SK-N-SH (cell line): ENCODE measurements at places on chromosomes 3 and 15. TPM values are rescaled to one million over a fixed set of nuclear protein-coding genes. Genes with fewer than 3 reads are reported as not detected.
A peak's percentile ranks its signal among the peaks of the same experiment; 100 is the strongest.

Gene GRAMD2A
- 0.06 and 0.10 TPM in 2 replicates for polyA plus RNA-seq

Gene NANOGP8
- not detected in 2 replicates for polyA plus RNA-seq

Gene KCNAB1
- 82.1 and 108 TPM in 2 replicates for polyA plus RNA-seq

Gene TMC3
- not detected in 2 replicates for polyA plus RNA-seq

Gene EPHB1
- polyA plus RNA-seq = 0.84 and 1.2 TPM in 2 replicates

DNA sequence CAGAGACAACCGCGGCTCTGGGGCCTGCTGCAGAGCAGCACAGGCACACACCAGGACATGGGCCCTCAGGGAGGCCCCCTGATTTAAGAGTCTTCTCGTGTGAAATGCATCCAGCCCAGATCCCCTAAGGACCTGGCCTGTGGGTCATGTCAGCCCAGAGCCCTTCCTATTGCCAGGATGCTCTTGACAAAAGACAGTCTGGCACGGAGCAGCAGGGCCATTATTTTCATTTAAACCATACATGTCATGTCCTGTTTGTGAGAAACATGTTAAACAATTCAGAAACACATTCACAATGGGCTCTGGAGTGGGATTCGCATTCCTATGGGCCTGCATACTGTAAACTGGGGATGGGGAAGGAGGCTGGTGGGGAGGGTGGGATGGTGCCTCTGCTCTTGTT is 367.4 kb upstream of the WNT5A start:
- peak; percentile 39 for DNase-seq

DNA sequence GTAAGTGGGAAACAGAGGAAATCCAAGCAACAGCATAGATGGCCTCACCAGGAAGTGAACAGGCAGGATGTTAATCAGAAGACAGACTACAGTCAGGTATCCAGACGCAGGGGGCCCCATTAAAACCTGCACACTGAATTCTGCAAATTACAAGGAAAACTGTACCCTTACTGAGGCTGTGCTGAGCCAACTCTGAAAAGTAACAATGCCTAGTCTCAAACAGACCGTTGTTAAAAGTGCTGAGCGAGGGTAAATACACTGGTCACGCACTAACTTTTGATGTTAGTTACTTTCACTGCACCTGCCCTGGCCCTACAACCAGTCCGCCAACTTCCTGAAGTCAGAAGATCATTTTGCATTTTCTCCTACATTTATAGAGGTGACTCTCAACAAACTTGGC is 1.0 kb downstream of the TAMM41 start:
- no peak for DNase-seq

DNA sequence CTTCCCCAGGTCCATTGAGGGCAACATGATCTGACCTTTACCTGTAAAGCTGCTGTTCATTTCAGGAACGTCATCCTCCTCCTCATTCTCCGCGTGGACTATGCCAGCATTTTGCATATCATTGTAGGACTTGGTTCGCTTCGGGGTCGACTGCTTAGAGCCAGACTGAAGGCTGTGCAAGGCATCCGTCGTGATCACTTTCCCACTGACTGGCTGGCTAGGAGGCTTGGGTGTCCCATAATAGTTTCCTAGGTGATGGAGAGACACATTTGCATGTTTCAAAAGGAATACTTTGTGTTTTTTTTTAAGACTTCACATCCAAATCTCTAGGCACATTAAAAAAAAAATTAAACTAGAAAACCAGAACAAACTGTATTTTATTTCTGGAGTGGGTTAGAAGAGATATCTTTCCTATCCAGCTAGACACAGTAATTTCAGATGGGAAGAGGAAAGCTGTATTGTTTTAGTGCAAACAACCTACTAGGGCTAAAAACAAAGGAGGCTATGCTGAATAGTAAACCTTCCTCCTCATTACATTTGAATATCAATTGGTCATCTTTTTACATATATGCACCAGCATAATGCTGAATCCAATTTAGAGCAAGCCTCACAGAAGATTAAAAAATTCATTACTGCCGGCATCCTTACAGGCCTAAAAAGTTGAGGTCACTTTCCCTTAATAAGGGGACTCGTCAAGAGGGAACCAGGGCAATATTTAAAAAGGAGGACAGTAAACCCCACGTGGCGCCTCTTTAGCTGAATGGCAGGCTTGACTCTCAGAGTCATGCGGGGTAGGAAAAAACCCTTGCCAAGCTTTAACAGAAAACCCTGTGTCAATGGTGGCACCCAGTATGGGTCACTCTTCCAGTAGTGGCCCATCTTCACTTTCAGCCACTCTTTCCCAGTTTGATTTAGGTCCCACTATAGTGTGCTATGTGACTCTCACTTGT is 559.9 kb downstream of the MAGI1 start:
- no peak for DNase-seq

DNA sequence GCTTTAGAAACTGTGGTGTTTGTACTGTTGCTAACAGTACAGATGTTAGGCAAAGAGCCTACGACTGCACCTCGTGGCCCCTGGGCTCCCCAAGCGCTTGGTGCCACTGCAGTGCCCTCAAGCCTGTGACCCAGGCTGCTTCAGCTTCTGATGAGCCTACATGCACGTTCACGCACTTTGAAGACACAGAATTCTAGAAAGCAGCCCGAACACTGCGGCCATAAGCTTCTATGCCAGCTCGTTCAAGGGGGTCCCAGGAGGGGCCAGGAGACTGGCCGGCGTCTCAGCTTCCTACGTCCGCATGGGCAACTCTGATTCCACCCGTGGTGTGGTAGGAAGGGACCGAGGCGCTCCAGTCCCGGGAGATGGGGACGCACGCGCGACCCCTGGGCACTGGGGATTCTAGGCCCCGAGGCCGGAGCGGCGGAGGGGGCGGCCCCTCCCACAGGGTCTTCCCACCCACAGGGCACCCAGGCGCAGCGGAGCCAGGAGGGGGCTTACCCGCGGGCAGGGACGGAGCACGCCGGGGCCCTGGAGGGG is 653 bp downstream of the MYO5C start:
- peak; percentile 70 for DNase-seq

GRCh38 chr3:152293347-152294006 is 24.7 kb downstream of the MBNL1 start:
- no peak for DNase-seq

- DNase-seq = no peak
Observed at GRCh38 chr3:105845488-105845887, 23.3 kb downstream of the CBLB start.

- DNase-seq = no peak
Observed at GRCh38 chr3:147411815-147412241, 2.7 kb downstream of the ZIC1 start.

DNA sequence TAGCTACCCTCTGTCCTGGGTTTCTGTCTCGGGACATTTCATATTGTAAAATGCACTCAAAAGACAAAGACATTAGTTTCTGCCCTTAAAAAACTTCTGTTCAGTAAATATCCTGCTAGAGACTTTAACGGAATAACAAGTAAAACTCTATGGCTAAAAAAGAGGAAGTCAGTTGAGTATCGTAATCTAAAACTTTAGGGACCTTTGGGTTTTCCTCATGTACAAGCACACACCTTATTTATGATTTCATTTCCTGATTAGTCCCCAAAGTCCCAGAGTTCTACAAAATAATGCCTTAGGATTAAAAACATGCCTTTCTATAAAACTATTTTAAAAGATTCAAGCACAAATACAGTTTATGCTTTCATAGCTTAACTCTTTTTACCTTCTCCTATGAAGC is 585.9 kb downstream of the UNC13C start:
- no peak for DNase-seq

DNA sequence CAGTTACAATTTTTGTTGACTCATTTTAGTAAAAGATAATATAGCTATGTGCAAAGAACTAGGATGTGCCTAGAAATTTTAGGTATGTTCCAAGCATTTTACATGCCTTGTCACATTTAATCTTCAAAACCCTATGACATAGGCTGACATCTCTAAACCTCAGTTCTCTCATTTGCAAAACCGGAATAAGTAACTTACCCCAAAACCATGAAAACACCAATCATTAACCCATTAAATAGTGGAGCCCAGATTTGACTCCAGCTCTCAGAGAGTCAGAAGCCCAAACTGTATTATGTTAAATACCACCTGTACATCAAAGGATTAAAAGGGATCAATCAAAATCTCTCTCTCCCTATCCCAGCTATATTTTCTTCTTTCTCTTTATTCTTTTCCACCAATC is 36.6 kb downstream of the GSK3B start:
- DNase-seq = no peak

GRCh38 chr3:117788061-117788460 is 1078.5 kb downstream of the TUSC7 start:
- DNase-seq = no peak

DNA sequence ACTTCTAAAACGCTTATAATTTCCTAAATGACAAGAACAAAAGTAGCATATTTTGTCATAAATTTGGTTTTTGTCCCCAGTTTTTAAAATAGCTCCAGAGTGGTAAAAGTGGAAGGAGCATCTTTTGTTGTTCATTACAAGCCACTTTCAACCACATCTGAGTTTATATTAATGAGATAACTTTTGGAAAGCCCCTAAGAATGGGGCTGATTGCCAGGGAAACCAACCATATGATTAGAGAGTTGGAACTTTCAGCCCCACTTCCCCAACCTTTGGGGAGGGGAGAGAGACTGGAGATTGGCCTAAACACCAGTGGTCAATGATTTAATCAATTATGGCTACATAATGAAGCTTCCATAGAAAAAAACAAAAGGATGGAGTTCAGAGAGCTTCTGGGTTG is 57.4 kb downstream of the CPA3 start:
- no peak for DNase-seq

DNA sequence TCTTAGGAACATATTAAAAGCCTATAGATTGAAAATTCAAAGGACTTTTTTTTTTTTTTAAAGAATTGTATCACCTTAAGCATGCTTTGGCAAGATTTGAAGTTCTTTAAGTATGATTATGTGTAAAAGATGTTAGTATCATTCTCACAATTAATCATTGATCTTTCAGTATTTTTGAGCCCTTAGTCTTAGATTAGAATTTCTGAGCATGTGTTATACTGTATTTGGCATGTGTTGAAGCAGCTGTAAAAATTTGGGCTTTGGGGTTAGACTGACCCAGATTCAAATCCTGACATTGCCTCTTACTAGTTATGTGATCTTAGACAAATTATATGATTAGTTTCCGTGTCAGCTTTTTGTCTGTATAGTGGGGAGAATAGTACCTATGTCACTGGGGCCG is 6.3 kb downstream of the OXSR1 start:
- DNase-seq = no peak

GRCh38 chr15:101148881-101149664 is 102.8 kb downstream of the CHSY1 start:
- peak; percentile 89 for DNase-seq
